ENCODE measurements at places on chromosomes 13 and 19.

DNA sequence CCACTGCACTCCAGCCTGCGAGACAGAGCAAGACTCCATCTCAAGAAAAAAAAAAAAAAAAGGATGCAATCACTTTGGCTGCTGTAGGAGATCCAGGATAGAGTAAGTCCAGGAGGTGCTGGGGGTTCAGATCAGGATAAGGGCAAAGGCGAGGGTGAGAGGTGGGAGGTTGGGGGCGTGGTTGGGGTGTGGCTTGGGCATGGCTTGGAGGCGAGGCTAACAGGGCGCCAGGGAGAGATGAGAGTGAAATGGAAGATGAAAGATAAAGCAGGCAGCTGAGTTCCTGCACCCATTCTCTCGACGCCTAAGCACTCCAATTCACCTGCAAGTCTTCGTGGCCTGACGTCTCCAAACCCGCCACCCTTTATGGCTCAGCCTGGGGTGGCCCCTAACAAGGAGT lies 25.0 kb upstream of the ZNRF4 start:
- no peak for DNase-seq

GRCh38 chr13:27450921-27451471 lies 632 bp upstream of the MTIF3 start:
- peak; percentile 78 for DNase-seq

- DNase-seq = no peak
These were observed 5.7 kb upstream of the CEACAM18 start for GRCh38 chr19:51472607-51473006.

- no peak for DNase-seq
These were observed 2.4 kb upstream of the CHERP start for GRCh38 chr19:16544473-16545231.

DNA sequence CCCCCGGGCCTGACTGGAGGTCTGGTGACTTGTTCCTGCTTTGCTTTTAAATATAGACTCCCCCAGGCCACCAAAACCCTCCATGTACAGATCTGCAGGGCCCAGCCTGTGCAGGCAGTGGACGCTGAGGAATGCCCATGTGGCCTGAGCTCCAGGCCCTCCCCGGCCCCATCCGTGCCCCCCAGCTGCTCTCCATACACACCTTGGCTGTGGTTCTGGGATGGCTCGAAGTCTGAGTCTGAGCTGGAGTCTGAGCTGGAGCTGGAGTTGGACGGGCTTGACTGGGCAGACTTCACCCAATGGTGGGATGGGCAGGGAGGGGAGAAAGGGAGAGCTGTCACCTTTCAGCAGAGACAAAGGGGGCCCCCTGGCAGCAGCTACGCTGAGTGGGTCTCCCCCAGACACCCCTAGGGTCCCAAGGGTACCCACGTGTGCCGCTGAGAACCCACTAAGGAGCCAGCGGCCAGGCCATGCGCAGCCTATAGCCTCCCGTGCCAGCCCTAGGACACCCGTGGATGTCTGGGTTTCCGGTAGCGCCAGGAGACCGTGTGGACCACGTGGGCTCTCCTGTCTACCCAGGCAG lies 61.9 kb downstream of the MLLT1 start:
- no peak for DNase-seq

GRCh38 chr19:5628461-5628860 lies 5.6 kb downstream of the SAFB start:
- DNase-seq = no peak

DNA sequence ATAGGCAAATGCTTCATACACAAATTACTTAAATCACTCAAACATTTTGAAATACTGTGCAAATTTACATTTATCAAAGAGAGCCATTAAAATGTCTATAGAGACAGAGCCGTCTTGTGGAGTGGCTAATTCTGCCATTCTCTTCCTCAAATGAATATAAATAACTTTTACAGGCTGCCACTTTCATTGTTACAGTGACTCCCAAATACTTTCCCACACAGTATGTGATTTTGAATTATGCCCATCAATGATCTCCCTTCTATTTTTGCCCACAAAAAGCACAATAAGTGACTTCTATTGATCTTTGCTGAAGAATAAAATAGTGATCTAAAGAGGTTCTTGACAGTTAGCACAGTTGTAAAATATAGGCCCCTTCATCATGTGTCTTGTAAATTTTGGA lies 1244.9 kb downstream of the PCDH17 start:
- no peak for DNase-seq

GRCh38 chr19:31054430-31054829 lies 294.8 kb downstream of the TSHZ3 start:
- peak; percentile 73 for DNase-seq

- DNase-seq = no peak
These were observed 30.8 kb downstream of the KLF2 start for GRCh38 chr19:16355293-16356043.

DNA sequence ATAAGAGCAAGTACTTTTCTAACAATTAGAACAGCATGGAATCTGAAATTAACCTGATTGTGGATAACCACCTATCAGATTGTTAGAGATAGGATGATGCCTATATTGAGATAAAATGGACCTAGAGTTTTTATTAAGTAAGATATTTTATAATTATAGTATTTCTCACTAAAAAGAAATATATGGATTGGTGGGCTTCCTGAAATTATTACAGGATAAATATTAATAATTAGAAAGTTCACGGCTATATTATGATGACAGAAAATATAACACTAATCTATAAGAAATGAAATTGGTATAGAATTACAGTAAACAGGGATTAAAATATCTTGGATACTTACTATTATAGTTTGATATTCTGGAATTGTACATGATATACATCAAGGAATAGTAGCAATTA lies 378.0 kb upstream of the SPRY2 start:
- no peak for DNase-seq

DNA sequence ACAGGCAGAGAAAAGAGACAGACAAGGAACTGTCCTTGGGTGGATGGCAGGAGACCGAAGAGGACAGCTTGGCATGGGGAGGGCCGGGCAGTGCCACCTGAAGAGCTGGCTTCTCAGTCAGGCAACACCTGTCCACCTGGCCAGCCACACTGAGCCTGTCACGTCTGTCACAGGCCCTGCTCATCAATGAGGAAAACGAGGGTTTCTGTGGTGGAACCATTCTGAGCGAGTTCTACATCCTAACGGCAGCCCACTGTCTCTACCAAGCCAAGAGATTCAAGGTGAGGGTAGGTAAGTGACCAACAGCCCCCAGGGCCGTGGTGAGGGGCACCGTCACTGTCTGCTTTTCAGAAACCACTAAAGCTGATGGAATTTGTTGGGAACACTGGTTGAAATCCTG lies 11.2 kb upstream of the PROZ start:
- no peak for DNase-seq

DNA sequence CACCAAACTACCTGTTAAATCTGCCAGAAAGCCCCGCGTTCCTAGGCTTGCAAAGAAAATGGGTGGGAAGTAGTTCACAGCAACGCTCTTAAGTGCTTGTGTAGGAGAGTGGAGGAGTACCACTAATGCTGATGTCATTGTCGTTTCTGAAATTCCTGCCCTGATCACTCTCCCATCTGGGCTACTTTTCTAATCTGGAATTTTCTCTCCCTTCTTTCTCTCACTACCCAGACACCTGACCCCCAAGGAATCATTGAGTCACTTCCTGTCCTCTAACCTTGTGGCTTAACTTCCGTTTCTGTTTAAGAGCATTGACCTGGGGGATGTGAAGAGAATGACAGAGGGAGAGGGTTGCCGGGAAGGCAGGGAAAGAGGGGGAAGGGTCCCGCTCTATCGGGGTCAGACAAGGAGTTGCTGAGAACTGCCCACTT lies 98.7 kb downstream of the STARD13 start:
- DNase-seq = no peak

- peak; percentile 75 for DNase-seq
These were observed 22.0 kb upstream of the GPR18 start for GRCh38 chr13:99280166-99280565.

GRCh38 chr19:56976300-56976699 lies 135.8 kb upstream of the PEG3 start:
- DNase-seq = no peak

GRCh38 chr13:87080100-87080779 lies 590.9 kb upstream of the SLITRK5 start:
- DNase-seq = no peak

- DNase-seq = no peak
These were observed 46.4 kb upstream of the STARD13 start for GRCh38 chr13:33331962-33332361.

GRCh38 chr13:40611635-40612034 lies 54.8 kb downstream of the FOXO1 start:
- no peak for DNase-seq

DNA sequence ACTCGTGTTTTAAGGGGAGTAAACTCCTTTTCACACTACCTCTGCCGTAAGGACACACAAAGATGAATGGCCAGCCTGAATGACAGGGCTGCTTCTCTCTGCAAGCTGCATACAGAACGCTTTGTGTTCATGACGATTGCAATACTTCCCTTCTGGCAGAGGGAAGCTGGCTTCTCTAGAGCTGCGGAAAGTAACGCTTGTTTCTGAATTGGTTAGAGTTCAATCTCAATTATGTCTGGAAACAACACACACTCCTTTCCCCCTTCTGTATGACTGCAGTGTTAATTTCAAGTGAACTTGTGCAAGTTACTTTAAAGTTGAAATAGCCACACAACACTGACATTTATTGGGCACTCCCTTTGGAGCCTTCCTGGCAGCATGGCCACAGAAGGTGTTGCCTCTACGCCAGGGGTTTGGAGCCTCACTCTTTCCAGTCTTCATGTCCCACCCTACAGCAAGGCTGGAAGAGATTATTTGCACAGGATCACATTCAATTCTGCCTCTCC lies 242.6 kb downstream of the NDFIP2 start:
- DNase-seq = no peak

- no peak for DNase-seq
These were observed 12.9 kb upstream of the ZNF470 start for GRCh38 chr19:56554272-56554869.
